Fibroblast of the conjunctiva (primary cell): ENCODE measurements at places on chromosomes 13 and 19.
A peak's percentile ranks its signal among the peaks of the same experiment; 100 is the strongest.

DNA sequence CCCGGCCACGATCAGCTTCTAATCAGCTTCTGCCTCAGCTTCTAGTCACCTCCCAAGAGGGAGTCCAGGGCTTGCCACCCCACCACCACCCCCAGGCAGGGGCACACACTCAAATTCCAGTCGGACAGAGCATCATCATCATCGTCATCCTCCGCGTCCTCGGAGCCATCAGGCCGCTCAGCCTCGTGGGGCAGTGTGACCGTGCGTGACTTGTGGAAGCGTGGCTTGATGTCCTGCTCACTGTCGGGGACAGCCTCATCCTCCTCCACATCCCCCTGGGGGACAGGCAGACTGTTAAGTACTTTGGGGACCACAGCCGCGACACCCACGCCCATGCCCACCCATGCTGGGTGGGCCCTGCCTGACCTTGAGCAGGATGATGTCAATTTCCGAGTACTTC, 12.5 kb downstream of the TNPO2 start:
- no peak for DNase-seq

DNA sequence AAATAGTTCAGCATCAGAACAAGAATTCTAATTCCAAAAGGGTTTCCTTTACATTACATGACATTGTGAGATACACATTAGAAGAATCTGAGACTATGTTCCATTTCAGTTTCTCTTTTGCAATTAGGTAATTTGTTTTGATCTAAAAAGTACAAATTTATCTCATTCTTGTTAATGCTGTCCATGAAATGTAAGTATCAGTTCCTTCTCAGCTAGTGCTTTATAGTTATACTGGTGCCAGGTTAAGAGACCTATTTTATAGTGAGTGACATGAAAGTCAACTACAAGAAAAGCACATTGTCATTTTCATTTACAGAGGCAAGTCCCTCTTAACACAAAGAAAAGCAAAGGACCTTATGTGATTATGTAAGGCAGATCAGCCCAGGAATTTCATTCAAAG, 43.9 kb downstream of the RCBTB2 start:
- DNase-seq = no peak

GRCh38 chr13:20473139-20473538, 52.5 kb downstream of the CRYL1 start:
- DNase-seq = no peak

DNA sequence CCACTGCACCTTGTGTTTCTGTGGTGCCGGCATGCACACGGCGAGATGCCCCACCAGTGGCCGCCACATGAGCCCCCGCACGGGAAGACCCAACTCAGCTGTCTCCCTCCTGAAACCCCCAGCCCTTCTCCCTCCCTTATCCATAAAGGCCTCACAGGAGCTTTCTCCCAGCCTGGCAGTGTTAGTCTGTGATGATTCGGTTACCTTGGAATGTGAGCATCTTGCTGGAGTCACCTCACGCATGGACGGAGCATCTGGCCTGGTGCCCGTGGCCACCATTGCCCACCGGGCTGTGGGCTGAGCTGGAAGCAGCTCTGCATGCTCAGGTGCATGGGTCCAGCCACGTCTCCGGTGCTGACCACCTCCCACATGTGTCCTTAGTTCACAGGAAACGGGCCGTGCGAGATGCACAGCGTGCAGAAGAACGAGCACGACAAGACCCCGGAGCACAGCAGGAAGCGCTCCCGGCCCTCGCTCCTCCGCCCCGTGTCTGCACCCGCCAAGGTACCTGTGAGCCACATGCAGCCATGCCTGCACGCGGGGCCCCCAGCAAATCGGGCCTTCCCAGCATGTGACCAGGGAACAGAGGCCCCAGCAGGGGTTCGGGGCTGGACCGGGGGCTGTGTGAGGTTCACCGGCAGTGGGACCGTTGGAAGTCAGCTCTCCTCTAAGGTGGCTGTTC, 22.0 kb downstream of the SIN3B start:
- DNase-seq = no peak

- DNase-seq = no peak
These were observed 16.9 kb upstream of the SOHLH2 start for GRCh38 chr13:36231236-36231635.

DNA sequence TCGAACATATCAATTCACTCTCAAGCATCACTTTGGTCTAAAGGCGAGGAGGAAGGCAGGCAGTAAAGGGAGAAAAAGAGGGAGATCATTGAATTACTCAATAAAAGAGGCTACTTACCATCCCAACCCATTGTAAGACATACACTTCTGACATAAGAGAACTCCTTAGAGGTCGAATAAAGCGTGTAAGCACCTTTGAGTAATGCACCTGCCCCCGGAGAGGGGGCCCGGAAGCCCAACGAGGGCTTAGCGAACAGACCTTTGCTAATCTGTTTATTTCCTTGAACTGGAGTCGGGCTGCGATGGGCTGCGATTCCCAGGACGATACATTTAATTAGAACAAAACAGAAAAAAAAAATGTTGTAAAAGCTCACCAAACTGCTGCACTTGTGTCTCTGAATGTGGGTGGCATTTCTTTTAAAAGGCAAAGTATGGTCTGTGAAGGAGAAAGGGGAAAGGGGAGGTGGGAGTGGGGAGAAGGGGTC, 3.0 kb downstream of the ZC3H4 start:
- no peak for DNase-seq

DNA sequence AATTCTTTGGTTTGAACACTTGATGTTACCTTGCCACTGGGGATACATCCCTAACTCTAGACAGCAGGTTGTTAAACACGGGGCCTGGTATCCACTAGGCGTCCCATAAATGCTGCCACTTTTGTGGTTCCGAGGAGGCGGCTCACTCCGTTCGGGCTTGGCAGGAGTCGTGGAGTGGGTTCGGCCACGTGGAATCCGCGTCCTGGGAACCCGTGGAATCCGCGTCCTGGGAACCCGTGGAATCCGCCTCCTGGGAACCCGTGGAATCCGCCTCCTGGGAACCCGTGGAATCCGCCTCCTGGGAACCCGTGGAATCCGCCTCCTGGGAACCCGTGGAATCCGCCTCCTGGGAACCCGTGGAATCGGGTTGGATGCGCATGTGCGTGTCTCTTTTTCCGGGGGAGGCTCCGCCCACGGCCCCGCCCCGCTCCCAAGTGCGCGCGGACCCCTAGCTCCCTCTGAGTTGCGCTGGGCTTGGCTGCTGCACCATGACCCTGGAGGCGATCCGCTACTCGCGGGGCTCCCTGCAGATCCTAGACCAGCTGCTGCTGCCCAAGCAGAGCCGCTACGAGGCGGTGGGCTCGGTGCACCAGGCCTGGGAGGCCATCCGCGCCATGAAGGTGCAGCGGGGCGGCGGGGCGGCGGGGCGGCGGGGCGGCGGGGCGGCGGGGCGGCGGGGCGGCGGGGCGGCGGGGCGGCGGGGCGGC, at the start of gene MRI1:
TSS of gene MRI1 (plus strand) at position 422 of the 707 bp plus-strand sequence. CDS start at position 489, 67 bp downstream.
- DNase-seq = no peak

DNA sequence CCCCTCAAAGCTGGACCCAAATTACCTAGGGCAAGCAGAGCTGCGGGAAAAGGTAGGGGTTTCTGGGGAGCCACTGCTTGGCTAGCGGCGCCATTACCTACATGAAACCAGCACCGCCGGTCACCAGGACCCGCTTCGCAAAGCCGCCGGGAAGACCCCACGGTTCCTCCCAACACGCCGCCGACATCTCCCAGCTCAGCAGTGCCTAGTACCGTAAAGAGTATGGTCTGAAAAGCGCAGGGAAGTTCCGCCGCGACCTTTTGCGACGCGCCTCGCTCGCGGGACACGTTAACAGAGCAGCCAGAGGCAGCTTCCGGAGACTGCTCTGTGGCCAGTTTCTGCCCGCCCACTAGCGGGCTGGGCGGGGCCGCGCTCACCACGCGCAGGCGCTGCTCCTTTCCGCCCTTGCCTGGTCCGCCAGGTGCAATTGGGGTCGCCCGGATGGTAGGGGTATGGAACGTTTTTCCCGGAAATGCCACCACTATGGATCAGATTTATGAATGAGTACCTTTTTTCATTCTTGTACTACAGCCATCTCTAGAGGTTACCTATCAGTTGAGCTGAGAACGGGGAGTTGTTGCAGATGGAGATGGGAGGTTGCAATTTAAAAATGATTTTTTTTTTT, at the start of gene TGDS:
TSS of gene TGDS (minus strand) at position 203 of the 625 bp plus-strand sequence. CDS start at position 187, 16 bp downstream.
- peak; percentile 79 for DNase-seq

DNA sequence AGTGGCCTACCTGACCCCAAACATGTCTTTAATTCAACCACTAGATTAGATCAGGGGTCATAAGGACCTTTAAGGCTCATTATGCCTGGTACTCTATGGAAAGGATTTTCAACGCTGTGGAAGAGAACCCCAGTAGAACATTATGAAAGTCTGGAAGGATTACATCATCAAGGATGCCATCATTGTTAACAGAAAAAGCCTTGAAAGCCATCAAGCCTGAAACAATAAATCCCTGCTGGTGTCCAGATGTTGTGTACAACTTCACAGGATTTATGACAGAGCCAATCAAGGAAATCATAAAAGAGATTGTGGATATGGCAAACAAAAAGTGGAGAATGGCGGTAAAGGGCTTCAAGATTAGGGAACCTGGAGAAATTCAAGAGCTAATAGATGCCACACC, 59.7 kb downstream of the NAA16 start:
- DNase-seq = no peak

DNA sequence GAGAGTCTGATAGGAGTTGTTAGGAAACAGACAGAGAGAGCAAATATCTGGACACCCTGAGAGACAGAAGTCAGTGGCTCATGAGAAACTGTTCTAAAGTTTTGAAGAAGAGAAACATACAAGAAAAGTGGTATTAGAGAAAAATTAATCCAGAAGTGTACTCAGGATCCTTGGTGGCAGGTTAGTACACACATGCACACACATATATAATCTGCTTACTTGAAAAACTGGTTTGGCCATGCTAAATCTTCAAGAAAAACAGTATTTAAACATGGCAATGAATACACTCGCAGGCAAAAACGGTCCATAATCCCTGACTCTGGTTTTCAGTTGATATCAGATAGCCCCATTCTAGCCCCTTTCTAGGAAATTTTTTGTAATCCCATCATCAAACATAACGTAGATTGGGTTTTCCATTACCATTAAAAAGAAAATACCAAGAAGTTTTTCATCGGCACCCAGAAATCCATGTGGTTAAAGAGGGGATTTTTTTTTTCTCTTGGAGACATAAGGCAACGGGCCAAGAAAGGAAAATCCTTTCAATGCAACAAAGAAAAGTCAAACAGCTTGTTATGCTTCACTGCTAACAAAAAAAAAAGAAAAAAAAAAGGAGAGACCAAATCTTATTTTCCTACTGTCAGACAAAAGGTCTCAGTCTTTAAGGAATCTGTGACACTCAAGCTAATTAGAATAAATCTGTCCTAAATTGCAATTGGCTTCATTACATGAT, 178.0 kb upstream of the MIR17HG start:
- no peak for DNase-seq

DNA sequence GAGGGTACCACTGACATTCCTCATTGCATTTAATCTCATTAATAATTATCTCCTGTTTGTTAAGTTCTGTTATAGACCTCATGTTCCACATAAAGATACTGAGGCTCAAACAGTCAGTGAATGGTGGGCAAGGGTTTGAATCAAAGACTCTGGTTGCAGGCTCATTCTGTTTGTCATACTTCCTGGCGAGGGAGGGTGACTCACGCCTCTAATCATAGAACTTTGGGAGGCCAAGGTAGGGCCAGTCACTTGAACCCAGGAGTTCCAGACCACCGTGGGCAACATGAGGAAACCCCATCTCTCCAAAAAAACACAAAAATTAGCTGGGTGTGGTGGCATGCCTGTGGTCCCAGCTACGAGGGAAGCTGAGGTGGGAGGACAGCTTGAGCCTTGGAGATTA, 220.7 kb upstream of the MIR17HG start:
- DNase-seq = no peak

GRCh38 chr13:44686531-44686934, 110.4 kb upstream of the TSC22D1 start:
- no peak for DNase-seq

DNA sequence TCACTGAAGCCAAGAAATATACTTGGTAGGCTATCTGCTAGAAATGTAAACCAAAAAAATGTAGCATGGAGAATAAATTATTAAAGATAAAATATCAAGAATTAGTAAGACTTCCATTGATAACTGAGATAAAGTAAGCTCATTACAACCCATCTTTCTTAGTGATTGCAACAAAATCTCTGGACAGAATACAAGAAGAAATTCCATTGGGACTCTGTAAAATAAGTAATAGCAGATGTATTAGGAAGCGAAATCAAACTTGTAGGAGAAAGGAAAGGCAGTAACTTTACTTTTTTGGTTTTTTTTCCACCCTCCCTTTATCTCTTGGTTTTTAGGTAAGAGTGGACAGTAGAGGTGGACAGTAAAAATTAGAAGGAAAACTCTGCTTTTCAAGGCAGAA, 605.7 kb downstream of the DACH1 start:
- DNase-seq = no peak

DNA sequence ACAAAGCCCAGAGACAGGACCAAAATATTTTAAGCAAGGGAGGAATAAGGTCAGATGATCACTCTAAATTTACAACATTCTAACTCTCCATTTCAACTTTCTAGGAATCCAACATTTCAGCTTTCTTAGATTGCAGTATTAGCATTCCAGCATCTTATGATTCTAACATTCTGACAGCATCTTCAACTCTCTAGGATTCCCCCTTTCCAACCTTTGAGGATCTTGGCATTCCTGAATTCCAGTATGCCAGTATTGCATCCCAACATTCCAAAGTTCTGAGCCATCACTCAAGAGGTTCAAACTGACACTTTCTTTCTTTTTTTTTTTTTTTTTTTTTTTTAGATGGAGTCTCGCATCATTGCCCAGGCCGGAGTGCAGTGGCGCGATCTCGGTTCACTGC, 13.8 kb downstream of the TGFB1 start:
- no peak for DNase-seq

- DNase-seq = no peak
These were observed 650 bp downstream of the DDA1 start for GRCh38 chr19:17309965-17310461.

GRCh38 chr13:56713656-56714055, 427.1 kb upstream of the PRR20A start:
- no peak for DNase-seq

- DNase-seq = no peak
These were observed 43.2 kb downstream of the ZNF331 start for GRCh38 chr19:53580871-53581835.

DNA sequence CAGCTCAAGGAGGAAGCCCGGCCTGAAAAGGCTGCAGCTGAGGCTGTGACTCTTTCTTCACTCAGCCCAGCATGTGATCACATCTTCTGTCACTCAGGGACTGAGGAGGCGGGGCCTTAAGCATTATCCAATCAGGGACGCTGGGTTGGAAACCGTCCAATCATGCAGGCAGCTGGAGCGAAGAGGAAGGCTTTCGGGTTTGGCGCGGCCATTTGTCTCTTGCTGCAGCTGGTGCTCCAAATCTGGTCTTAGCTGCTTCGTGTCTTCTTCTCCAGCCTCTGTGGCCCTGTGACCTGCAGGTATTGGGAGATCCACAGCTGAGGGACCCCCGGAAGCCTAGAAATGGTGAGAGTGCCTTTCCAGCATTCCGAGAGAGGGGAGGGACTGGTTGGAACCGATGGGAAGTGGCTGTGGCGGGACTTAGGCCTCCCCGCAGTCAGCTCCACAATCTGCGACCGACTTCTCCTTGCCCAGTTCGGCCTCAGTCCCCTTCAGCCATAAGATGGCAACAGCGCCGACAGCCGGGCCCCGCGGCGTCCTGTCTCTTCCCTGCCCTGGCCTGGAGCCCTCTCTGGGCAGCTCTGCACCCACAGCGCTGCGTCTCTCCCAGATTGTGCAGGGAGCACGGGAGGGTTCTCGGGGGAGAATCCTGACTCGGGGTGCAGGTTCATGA, at the start of gene ZNF90:
TSS of gene ZNF90 (plus strand) at position 210 of the 673 bp plus-strand sequence. CDS start at position 343, 133 bp downstream.
- peak; percentile 94 for DNase-seq
